NCI-H1436 (cell line): ENCODE measurements at places on chromosomes 12 and 14.

DNA sequence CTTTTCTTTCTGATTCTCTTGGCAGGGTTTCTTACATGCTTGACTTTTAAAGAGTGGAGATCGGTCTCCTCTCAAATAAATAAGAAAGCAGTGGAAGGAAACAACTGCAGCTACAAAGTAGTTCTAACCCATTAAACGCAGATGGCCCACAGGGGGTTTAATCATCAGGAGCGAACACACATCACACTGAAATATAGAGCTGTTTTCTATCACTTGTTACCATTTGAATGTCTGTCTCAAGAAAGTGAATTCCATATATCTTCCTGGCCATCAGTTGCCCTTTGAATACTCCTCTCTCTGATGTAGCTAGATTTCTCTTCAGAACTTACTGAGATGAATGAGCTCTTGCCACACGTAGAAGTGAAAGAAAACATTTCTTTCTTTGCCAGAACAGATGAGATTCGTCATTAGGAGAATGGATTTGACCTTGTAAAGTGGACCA is 29.1 kb downstream of the ALX1 start:
- no peak for DNase-seq

DNA sequence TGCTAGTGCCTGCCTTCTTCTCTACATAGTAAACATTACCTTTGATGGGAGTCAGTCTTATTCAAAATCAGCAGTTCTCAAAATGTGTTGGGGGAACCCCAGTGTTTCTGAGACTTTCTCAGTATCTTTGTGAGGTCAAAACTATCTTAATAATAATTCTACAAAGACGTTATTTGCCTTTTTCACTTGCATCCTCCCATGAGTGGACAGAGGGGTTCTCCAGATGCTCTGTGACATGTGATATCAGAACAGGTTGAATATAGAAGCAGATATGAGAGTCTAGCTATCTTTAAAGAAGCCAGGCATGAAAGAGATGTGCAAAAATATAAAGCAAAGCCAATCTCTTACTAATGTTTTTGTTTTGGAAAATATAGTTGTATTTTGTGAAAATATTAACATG is 144.7 kb downstream of the KTN1 start:
- no peak for DNase-seq

GRCh38 chr12:109771746-109772621 is 58.4 kb downstream of the FAM222A start:
- DNase-seq = no peak

DNA sequence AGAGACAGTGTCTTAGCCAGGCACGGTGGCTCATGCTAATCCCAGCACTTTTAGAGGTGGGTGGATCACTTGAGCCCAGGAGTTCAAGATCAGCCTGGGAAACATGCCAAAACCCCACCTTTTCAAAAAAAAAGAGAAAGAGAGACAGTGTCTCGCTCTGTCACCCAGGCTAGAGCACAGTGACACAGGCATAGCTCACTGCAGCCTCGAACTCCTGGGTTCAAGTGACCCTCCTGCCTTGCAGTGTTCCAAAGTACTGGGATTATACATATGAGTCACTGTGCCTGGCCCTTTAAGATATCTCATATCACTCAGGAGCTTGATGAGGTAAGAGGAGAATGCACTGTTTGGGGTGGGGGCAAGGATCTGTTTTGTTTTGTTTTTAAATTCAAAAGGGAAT is 48.1 kb upstream of the LTBP2 start:
- no peak for DNase-seq

DNA sequence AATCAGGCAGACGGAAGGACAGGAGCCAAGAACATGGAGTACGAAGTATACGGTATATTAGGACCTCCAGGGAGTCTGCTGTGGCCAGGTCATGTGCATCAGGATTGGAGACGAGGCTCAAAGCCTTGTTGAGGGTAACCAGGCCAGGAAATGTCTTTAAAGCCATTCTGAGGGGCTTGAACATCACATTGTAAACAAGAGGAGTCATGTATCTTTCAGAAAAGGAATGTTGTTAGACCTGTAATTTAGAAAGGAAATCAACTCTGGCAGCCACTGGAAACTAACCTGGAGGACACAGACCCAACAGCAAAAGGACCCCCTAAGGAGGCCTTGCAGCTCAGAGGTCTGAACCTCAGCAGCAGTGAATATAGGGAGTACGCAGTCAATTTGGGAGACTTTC is 7.5 kb downstream of the MAP3K9 start:
- DNase-seq = no peak

DNA sequence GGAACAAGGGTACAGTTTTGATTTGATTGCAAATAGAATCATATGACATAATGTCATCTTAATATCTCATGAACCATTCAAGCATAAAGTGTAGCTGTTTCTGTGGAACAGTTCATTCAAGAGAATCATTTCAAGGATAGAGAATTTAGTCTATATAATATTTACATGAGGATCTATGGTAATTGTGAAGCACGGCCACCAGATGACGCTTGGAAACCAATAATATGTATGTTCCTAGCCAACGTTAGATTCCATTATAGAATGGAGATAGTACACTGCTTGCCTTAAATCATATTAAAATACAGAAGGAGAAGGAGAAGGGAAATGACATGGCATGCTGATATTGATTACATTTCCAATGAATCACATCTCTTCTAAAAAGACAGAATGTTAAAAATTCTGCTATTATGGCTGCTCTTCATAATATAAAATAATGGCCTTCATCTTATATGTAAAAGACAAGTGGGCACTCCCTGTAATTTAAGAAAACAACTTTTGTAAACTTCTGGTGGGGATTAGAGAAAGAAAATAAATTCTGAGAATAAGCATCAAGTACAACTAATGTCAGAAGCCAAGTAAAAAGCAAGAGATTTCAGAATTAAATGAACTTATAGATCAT is 351.0 kb downstream of the NAV3 start:
- peak; percentile 59 for DNase-seq

DNA sequence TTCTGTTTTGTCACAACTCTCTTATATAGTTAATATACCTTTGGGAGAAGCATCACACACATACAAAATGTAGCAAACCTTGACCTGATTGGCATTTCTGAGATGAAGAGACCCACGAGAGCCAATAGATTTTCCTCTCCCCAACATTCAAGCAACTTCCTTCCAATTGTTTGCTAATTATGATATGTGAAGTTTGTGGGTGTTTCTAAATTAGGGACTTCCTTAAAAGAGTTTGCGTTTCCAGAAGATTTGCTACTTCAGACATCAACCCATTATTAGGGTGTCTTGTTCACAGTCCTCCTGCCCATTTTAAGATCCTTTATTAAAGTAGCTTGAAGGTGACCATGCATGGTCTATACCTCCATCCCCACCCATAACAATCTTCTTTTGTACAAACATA is 9.4 kb downstream of the AICDA start:
- no peak for DNase-seq
